ENCODE measurements at places on chromosomes 2 and 18. TPM values are rescaled to one million over a fixed set of nuclear protein-coding genes. Genes with fewer than 3 reads are reported as not detected.

ESPNL gene
- 1.3 TPM for total RNA-seq

DYNAP gene
- total RNA-seq, result 0.22 TPM

PCARE gene
- not detected for total RNA-seq

RRM2 gene
- total RNA-seq, result 215 TPM

CFAP65 gene
- total RNA-seq, result 0.13 TPM

GALR1 gene
- total RNA-seq, result 1.6 TPM

MC4R gene
- total RNA-seq, result not detected

TUBB6 gene
- total RNA-seq, result 126 TPM

SP5 gene
- not detected for total RNA-seq

TRIM43 gene
- not detected for total RNA-seq

FOXI3 gene
- 17.1 TPM for total RNA-seq

TAF4B gene
- total RNA-seq, result 19.8 TPM

GRCh38 chr18:23228102-23229061 lies 93.1 kb downstream of the CABLES1 start:
- DNase-seq, result no peak

- DNase-seq, result no peak
Measured at GRCh38 chr2:169034256-169034655, 3.1 kb upstream of the ABCB11 start.

- no peak for DNase-seq
Measured at GRCh38 chr2:80489717-80490116, 185.2 kb upstream of the LRRTM1 start.

- no peak for DNase-seq
Measured at GRCh38 chr2:240909216-240909974, 3.3 kb downstream of the CROCC2 start.

GRCh38 chr2:237885931-237886684 lies 26.7 kb downstream of the RAMP1 start:
- no peak for DNase-seq

DNA sequence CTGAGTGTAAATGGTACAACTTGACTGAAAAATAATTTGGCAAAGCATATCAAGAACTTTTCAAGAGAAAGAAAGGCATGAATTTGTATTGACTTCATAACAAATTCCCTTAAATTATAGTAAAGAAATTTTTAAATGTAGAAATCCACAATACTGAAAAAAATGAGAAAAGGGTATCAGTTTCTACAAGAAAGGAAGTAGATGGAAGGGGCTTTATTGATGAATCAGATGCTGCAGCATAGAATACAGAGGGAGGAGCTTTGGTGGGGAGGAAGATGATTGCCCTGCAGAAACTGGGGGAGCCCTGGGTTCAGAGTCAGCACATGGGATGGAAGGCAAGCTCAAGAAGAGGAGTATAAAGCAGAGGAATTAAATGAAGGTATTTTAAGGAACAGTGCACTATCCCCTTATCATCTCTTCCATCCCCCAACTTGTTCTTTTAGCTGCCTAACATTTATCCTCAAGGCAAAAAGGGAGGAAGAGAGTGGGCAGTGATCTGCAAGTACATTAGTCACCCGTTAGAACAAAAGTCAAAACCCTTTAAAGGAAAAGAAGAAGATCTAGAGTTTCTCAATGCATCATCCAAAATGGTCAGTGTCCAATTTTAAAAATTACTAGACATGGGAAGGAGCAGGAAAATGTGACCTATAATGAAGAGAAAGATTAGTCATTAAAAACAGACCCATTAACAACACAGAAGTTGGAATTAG lies 77.7 kb downstream of the KCTD18 start:
- DNase-seq, result no peak

DNA sequence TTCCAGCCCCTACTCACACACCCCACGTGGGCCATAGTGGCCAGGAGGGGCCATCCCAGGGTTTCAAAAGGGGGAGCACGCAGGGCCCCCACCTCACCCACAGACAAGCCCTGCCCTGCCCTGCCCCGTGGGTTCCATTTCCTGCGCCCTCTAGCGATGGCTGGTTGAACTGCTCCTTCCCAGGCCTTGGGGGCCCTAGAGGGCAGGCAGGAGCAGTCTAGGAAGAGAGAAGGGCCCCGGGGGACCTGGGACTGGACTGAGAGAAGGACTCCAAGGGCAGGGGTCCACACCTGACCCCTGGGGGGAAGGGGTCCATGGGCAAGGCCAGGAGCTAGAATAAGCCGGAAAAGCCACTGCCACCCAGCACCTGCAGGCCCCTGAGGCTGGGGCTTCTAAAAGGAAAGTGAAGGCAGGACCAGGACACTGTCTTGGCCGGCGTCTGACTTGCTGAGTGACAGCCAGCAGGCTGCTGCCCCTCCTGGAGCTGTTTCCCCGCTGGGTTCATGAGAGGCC lies 10.1 kb downstream of the CYP26B1 start:
- DNase-seq, result no peak

DNA sequence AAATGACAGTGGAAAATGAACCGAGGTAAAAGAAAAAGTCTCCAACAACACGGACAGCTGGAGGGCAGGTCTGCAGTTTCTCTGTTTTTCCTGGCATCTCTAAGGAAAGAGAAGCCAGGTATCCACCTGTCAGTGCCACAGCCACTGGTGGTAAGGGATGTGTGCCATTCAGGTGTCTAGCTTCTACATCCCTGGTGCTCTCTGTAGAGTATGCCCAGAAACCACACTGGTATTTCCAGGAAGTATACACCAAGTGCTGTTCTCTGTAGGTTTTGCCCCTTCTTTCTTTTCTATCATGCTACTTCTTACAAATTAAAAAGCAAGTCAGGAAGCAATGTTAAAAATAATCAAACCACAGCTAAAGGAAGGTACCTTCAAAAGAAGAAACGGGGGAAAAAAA lies 7.6 kb upstream of the AGFG1 start:
- no peak for DNase-seq

GRCh38 chr18:12254820-12255511 lies 805 bp downstream of the CIDEA start:
- DNase-seq, result no peak

DNA sequence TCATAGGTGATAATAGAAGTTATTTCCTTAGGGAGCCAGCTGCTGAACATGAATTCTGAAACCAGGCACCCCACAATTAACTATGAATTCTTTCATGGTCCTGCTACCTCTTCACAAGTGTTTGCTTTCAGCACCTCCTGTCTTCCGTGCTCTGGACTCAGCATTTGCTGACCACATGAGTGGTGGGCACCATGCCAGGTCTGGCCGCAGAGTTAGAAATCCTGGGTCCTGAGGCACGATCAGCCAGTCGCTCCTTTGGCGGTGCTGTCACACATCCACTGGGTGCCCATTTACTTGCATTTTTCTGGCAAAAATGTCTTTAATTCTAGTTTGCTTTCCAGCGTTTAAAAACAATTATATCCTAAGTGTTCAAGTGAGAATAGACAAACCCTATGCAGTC lies 196.4 kb upstream of the PXDN start:
- DNase-seq, result no peak

- no peak for DNase-seq
Measured at GRCh38 chr2:172052000-172052983, 33.0 kb upstream of the DLX1 start.

DNA sequence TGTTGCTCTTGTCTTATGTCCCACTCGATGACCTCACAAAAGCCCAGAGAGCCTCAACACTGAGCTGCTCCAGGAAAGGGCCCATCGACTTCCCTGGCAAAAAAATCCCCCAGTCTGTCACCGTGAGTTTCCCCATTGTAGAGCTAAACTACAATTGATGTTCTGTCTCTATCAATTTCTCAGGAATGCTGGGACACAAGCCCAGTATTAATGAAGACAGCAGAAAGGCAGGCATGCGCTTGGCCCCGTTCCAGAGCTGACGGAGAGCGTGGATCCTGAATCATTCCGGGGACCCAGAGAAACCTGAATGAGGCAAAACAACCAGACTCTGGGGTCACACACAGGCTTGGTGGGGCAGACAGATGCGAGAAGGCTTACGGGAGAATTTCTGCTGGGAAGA lies 146.9 kb downstream of the TTC32 start:
- no peak for DNase-seq

- no peak for DNase-seq
Measured at GRCh38 chr2:174744111-174744510, 20.2 kb downstream of the CHRNA1 start.

DNA sequence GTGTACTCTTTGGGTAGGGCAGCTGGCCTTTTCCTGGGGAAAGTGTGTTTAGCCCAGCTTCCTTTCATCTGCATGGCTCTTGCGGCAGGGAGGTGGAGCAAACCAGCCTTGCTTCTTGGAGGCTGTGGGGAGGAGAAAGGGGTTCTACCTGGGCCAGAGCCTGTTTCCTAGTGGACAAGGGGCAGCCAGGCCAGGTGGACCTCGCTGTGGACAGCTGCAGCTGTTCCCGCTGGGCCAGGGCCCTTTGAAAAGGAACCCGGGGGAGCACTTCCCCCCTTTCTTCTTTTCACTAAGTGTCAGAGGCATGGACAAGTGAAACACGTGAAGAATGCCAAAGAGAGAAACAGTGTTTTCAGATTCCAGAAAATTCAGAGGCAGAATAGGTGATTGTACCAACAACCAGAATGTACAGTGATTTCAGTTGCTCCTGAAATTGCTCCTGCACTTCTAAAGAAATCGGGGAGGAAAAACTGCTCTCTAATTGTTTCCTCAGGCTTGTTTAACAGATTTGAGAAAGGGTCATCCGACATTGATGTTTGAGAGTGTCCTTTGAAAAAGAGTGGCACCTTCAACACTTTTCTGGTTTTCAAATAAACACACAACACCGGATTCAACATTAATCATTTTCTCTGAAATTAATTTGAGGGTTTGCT lies 3.9 kb downstream of the GLI2 start:
- DNase-seq, result no peak

- no peak for DNase-seq
Measured at GRCh38 chr18:22279741-22280452, 110.5 kb downstream of the GATA6 start.

DNA sequence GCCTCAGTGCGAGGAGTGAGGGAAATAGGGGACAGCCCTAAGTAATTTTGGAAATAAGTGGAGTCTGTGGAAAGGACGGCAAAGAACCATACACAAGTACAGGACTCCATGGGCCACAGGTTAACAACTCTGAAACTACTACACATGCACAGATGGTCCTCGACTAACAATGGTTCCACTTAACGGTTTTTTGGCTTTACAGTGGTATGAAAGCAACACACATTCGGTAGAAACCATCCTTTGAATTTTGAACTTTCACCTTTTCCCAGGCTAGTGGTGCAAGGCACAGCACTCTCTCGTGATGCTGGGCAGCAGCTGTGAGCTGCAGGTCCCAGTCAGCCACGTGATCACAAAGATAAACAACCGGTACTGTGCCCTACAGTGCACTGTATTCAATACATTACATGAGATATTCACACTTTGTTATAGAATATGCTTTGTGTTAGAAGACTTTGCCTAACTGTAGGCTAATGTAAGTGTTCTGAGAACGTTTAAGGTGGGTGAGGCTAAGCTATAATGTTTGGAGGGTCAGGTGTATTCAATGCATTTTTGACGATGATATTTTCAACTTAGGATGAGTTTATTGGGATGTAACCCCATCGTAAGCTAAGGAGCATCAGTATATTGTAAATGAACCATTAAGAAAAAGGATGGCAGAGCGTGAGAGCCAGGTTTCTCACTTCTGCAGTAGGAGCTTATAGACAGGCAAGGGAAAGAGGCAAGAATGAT lies 44.6 kb downstream of the TBC1D8 start:
- DNase-seq, result no peak

DNA sequence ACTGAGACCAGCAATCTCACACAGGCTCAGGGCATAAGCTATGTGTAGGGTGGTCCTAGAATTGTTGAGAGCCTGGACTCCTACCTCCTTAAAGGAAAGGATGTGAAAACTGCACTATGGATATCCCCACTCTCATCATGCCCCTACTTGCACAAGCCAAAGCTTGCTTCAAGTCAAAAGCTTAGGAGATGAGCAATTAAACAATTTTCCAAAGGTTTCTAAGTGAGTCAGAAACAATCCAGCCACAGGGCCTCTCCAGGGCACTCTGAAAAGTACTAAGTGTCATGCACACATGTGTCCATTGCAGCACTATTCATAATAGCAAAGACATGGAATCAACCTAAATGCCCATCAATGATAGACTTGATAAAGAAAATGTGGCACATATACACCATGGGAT lies 215.4 kb downstream of the AFF3 start:
- DNase-seq, result no peak

DNA sequence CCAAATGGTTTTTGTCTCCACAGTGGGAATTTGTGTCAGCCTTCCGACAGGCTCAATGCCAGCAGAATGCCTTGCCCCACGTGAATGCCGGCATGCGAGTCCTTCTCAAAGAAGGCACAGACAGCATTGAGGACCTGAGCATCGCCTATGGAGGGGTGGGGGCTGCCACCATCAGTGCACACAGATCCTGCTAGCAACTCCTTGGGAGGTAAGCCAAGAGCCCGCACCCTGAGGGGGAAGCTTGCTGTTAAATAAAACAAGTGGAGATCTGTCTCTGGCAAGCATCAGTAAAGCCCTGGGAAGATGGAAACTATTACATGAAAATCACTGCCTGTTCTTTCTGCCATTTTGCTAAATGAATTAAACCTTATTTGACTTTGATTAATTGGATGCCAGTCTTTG lies 67.5 kb upstream of the BZW1 start:
- no peak for DNase-seq

GRCh38 chr2:46167924-46168323 lies 129.3 kb upstream of the EPAS1 start:
- no peak for DNase-seq

DNA sequence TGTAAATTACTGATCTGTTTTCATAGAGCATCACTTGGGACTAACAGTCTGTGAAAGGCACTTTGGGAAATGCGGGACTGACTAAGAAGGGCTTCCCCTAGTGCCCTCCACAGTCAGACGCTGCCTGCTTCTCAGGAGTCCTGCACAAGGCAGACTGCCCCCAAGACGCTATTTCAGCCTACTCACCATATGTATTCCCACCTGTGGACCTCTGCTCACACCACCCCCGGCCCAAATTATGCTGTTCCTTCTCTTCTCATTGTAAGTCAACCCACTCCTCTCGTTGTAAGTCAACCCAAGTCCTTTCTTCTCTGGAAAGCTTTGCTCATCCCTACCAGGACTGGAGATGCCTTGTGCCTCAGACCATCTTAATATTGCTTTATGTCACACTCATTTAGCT lies 175.3 kb downstream of the GFPT1 start:
- DNase-seq, result no peak

- no peak for DNase-seq
Measured at GRCh38 chr2:55311444-55311870, 42.4 kb upstream of the MTIF2 start.
